ENCODE measurements at places on chromosomes 1 and 21.

DNA sequence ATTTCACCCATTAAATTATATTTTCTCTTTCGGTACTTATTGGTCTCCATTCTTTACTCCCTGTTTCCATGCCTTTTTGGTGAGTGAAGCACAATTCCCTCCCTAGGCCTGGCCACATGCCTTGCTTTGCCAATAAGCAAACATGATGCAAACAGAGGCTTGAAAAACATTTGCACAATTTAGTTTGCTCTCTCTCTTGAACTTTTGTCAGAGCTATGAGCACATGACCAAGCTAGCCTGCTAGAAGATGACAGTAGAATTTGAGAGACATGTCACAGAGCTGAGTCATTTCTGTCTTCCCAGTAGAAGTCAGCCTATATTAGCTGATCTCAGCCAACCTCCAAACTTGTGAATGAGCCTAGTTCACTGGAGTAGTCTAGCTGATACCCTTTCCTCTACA is 24.6 kb downstream of the ANGPTL3 start:
- no peak for DNase-seq

- DNase-seq: no peak
These were observed 16.4 kb upstream of the NFASC start for GRCh38 chr1:204854286-204854685.

DNA sequence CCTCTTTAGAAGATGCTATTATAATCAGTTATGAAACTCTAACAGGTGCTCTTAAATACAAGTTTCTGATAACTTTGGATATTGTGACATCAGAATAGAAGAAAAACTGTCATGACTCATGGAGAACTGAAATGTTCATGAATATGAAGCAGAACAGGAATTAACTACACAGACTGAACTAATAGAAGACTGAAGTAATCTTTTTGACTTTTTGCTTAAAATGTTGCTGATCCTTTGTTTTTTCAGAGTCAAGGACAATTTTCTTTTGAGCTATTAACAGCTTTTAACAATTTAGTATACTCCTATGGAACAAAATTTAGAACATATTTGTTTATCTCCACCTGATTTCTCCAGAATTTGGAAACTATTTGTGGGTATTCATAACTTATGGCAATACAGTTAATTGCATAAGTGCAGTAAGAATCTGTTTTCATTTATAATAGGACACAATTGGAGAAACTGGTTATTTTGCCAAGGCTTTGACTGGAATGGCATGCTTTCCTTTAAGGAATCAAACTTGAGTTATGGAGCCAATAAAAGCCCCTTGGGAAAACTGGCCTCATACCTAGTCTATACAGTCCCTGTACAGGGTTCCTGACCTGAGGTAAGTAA is 18.7 kb upstream of the PLA2G5 start:
- DNase-seq: no peak

- DNase-seq: no peak
These were observed 1.2 kb downstream of the TUT4 start for GRCh38 chr1:52551507-52552235.

DNA sequence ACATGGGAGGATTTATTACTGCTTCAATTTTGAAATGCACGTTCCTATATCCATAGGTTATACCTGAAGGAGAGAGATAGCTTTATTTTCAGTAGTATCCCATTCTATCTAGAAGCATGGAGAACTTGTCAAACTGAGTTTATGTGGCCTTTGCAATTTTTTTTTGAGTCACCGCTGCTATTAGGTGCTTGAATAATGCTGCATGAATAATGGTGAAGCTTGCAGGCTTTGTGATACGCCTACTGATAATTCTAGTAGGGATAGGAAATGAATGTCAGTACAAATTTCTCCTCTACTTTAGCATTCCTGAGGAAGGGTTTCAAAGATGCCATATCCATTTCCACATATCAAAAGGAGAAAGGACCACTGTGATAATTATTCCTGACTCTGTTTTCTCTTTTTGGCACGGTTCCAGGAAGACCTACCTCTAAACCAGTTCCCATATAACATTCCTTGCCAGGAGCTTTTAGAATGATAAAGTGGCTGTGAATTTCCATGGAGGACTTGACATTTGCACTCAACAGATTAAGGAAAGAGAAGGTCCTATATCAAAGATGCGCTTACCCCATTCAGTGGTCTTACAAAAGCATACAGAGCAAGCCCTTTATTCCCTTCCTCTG is 83.5 kb downstream of the SPATA46 start:
- DNase-seq: no peak

- DNase-seq: no peak
These were observed 32.8 kb upstream of the EPS15 start for GRCh38 chr1:51551848-51552296.

DNA sequence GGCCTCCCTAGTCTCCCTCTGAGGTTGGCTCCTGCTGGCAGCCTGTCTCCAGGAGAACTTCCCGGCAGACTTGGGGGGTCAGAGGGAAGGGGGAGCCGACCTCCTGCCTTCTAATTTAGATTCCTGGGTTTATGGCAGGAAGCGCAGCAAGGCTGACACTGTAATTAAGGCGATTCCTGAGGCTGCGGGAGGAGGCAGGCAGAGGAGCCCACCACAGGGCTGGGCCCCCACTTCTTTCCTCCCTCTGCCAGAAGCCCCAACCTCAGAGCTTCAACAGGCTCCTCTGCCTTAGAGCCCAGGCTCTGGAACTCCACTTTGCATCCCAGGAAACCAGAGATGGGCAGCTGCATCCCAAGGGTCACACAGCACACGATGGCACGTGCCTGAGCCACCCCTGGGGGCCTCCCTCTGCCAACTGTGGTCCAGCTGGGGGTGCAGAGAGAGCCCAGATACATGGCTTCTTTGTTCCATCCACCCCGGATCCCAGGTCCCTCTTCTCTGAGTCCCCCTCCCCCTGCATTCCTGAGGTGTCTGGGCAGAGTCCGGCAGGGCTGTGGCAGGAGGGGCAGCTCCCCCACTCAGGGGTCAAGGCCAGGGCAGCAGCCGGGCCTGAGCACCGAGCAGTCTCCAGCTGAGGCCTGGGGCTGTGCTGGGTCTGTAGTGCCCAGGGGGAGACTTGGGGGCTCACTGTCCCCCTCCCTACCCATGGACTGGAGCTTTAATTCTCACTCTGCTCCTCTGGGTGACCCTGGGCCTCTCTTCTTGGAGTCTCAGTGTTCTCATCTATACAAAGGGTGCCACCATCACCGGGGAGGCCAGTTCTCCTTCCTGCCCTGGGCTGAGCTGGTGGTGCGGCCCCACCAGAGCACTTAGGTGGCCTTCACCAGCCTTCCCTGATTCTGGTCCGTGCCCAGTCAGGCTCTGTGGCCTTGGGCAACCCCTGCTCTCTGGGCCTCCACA is 39.4 kb upstream of the FAM131C start:
- DNase-seq: no peak

- DNase-seq: no peak
These were observed 166.7 kb downstream of the GABPA start for GRCh38 chr21:25901330-25901979.

GRCh38 chr1:111446546-111446945 is 2.5 kb downstream of the WDR77 start:
- no peak for DNase-seq

- no peak for DNase-seq
These were observed 9.0 kb downstream of the NSL1 start for GRCh38 chr1:212782422-212783154.

DNA sequence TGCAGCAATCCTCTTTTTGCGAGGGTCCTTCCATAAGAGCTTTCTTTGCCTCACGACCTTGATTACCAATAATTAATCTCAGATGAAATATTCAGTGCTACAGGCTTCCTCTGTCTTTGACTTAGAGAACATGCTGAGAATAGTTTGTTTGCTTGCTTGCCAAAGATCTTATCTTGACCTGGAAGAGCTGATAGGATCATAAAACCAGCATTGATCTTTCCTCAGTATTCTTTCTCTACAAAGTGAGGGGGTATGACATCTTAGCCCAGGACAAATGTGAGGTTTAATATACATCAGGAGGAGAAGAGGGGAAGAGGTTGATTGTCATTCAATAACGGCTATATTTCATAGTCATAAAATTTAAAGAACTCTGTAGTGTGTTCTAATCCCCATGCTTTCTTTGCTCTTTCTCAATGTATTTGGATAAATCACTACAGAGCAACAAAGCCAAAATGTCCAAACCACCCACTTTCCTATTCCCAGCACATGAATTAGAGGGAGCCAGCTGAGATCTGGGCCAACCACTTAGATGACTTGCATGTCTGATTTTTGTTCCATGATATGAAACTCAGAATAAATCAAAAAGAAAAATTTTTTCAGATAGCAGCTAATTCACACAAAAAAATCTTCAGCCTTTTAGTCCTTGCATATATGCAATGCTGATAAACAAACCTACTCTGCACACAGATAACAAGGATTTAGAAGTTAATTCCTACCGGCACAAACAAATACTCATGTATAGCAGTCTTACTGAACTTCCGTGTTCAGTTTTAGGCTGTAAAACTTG is 50.5 kb upstream of the IPO9 start:
- no peak for DNase-seq

DNA sequence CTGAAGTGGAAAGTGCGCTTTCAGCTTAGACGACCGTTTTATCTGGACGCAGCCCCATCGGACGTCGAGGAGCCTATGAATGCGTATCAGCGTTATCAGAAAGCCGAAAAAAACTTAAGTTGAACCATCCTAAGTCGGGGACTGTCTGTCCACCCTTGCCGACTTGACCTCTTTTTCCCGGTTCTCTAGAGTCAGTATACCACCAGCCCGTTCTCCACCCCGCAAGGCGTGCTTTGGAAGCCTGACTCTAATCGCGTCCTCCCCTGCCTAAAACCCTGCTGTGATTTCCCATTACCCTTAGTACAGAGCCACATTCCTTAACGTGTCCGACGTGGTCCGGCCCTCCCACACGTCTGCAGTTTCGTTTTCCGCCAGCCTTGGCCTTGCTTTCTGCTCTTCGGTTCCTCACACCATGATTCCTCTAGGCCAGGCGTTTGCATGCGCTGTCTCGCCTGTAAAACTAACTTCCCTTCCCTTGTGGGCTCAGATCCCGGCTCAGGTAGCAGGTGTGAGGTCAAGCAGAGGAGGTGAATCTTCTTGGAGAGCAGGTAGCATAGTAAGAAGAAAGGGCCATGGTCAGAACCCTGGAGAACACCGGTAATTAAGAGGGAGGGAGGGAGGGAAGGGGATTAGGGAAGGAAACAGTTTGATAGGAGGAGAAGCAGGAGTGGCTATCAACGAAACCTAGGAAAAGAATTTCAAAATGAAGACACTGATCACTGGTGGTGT is 865 bp downstream of the ADPRS start:
- no peak for DNase-seq

DNA sequence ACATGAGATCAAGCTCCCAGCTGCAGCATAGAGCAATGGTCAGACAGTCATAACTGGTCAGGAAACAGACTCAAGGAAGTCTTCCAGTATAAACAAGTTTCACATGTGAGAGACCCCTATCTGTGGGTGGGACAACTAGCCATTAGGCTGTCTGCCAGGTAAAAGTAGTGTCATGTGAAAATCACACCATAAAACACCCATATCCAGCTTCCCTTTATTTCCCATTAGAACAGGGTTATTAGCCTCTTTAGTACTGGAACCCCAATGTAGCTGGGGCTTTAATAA is 426.7 kb downstream of the KCNT2 start:
- no peak for DNase-seq

DNA sequence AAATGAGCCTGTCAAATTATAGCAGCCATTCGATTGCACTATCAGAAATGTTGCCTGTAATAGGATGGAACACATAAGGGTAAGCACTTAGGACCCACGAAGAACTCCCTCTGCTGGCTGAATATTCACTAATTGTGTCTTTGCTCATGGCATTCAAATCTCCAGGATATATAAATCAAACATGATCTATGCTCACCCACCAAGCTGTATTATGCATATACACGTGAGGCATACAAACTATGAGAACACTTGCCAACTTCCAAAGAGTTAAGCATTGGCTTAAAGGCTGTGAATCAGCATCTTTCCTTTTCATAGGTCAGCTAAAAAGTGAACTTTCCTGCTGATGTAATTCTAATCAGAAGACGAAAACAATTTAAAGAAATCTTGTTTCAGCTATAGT is 34.5 kb downstream of the TMPRSS15 start:
- no peak for DNase-seq

DNA sequence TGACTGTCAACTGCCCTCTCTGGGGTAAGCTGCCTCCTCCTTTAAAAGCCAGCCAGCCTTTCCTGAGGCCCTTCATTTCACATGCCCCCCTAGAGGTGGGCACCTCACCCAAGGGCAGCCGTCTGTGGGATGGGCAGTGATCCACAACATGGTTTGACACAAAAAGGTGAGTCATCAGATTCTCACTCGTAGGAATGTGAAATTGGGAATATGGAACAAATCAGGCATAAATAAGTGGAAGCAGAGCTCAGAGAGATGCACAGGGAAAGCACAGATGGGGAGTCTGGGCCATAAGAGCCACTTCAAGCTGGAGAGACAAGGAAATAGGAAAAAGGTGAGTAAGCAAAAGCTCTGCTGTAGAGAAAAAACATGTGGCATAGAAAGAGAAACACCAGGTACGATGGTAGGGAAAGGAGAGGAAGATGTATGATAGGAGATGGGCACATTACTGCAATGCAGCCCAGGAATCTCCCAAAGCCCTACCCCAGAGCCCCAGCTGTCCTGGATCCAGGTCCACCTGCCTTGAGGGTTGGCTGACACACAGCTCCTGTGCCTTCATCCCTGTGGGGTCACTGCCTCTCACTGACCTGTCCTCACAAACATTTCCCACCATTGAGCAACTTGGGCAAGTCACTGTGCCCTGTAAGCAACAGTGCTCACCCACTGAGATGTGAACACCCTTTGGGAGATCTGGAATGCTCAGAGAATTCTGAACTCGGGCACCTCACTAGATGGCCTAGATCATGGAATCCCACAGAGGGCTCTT is 86.6 kb downstream of the ASTN1 start:
- no peak for DNase-seq

GRCh38 chr1:108699375-108700332 is 7.5 kb downstream of the PRPF38B start:
- DNase-seq: no peak

GRCh38 chr1:209808059-209808581 is 2.2 kb upstream of the IRF6 start:
- no peak for DNase-seq

DNA sequence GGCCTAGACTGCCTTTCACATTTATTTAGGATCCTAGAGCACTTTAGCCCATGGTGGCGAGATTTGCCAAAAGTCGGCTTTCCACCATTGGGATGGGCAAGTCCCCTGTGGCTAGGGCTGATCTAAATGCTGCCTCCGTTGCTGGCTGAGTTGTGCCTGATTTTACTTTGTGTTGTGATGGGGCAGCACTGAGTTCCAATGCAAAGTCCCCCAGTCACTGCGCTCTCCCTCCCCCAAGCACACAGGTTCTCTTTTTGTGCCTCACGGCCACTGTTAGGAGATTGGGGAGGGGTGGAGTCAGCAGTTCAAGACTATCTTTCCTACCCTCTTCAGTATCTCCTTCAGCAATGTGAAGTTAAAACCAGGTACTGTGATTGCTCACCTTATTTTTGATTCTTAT is 66.7 kb upstream of the COX20 start:
- DNase-seq: no peak

DNA sequence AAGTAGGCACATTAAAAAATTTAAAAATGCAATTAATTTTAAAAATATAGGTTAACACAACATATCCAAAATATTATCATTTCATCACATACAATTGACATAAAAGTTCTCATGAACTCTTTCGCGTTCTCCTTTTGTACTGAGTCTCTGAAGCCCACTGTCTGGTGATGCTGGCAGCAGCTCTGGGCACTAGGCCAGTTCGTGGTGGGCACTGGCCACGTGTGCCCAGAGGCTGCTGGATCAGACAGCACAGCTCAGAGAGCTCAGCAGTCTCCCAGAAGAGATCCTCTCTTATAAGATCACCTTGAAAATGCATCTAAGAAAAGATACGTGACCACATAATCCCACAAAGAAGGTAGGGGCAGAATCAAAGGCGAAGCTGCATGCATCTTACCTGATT is 9.9 kb downstream of the CEP104 start:
- no peak for DNase-seq
